Glomerular endothelial cell (primary cell): ENCODE measurements at places on chromosomes 1 and 21. TPM values are rescaled to one million over a fixed set of nuclear protein-coding genes. Genes with fewer than 3 reads are reported as not detected.

DNA sequence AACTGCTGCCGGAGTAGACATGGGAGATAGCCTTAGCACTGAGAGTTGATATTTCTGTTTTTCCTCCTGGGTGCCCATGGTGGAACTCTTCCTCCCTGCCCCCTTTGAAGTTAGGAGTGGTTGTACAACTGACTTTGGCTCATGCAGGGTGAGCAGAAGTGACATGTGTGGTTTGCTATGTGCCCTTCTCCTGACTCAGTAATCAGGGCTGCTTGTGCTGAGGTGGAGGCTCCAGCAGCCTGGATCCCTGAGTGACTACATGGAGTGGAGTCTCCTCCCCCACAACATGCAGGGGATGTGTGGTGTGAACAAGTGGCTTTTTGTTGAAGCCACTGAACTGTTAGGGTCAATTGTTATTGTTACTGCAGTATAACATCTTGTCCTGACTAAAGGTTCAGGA lies 261.6 kb downstream of the CAMTA1 start:
- no peak for DNase-seq

Gene SAMD13
- total RNA-seq: 1.3 and 1.5 TPM in 2 replicates

Gene CELA2A
- total RNA-seq: not detected in 2 replicates

DNA sequence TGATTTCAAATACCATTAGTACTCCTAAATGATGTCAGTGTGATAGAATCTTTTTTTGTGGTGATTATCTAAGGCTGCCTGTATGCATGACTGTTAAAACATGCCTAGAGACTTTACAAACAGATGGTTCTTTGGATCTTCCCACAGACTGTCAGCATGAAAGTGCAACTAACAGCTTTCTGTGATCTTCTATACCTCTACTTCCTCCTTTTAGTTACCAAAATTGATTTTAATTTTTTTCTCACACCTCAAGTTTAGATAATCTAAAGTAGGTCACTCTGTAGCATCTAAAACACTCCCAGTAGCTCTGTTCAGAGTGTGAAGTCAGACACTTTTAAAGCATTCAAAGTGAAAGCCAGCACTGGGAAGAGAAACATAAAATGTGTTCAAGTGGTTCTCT lies 534.5 kb downstream of the PTPRC start:
- DNase-seq: no peak

DNA sequence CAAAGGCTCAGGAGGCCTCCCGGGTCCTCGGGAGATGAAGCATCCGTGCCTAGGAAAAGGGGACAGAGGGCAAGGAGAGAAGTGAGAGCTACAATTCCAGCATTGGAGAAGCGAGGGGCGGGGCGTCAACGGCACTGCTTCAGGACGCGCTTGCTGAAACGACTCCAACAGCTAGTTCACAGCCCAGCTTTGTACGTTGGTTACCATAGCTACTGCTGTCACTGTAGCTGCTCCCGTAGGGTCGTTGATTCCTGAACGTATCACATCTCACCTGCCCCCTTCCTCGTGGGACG lies 63.1 kb downstream of the TOR1AIP2 start:
- DNase-seq: no peak

DNA sequence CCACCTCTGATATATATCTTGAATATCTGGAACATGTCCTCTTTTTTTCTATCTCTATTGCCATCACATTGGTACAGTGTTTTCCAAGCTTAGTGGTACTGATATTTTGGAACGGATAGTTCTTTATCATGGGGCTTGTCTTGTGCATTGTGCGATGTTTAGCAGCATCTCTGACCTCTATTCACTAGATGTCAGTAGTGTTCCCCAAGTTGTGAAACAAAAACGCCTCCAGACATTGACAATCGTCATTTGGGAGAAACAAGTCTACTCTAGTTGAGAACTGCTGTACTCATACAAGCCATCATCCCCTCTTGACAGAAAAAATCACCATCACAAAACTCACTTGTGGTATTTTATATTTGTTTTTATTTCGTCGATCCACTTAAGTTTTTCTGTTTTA lies 79.7 kb upstream of the CHODL start:
- no peak for DNase-seq

Gene C2CD4D
- not detected in 2 replicates for total RNA-seq

DNA sequence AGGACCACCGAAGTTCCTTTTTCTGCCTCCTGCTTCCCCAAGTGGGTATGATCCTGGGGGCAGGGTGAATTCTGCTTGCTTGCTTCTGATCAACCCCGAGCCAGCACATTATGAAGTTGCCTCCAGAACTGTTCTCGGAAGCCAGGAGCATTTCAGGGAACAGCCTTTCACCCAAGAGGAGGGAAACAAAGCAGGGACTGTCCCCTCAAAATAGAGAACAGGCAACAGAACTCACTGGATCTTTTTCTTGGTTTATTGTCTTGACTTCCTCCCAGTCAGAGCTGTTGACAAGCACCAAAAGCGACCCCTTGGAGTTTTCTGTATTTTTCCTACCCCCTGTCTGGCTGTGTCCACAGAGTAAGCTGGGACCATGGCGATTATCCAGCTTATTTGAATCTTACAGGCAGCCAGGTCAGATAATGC lies 258.3 kb upstream of the SGIP1 start:
- no peak for DNase-seq
